C1 segment of cervical spinal cord (tissue), 14 donors: ENCODE measurements at places on chromosomes 13 and 19.
A peak's percentile ranks its signal among the peaks of the same experiment; 100 is the strongest.

DNA sequence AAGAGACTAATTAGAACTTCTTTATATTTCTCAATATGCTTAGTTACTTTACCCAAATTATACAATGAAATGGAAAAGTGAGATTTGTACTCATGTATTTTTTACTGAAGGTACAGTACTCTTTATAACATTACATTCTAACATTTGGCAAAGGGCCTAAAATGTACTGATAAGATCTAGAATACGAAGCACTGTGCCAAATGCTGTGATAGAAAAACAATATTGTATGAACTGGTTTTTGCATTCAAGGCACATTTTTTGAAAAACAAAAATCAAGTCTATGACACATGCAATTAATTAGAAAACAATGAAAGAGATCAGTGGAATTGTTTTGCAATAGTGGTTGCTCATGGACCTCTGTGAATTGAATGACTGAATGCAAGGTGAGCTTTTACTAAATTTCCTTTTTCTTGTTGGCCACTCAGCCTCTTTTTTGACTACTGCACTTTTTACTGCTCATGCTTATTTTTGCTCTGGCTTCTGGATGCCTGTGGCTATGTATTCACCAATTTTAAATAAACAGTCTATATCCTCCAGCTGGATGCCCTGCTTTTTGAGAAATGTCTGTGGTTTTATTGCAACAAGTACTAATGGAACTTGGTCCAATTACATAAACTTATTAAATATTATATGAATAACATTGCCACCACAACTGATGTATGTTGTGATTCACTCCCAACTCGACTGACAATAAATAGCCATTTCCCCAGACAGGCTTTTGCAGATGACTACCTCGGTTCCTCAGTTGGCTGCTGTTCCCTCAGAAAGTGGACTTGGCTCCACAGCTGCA, 41.4 kb upstream of the OBI1 start:
- no peak for DNase-seq

- DNase-seq, result no peak
Observed at GRCh38 chr19:31448221-31448657, 99.0 kb upstream of the TSHZ3 start.

- DNase-seq, result no peak
Observed at GRCh38 chr19:33767898-33768413, 28.7 kb upstream of the KCTD15 start.

- DNase-seq, result no peak
Observed at GRCh38 chr13:106755542-106755941, 187.6 kb upstream of the ARGLU1 start.

DNA sequence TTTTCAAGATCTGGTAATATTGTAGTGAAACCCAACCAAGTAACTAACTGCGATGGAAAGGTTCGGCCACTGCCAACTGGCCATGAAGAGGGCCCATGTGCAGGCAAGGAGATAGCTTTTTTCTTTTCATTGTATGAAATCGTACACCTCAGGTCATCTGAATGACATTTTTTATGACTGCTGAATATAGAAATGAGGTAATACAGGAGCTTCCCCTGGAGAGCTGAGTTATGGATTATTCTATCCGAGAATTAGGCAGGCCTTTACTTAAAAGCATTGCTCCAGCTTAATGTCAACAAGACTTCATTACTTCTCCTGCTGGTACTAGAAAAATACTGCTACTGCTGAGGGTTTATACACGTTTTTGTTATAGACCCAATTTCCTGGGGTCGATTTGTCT, 1215.6 kb downstream of the EFNB2 start:
- no peak for DNase-seq

DNA sequence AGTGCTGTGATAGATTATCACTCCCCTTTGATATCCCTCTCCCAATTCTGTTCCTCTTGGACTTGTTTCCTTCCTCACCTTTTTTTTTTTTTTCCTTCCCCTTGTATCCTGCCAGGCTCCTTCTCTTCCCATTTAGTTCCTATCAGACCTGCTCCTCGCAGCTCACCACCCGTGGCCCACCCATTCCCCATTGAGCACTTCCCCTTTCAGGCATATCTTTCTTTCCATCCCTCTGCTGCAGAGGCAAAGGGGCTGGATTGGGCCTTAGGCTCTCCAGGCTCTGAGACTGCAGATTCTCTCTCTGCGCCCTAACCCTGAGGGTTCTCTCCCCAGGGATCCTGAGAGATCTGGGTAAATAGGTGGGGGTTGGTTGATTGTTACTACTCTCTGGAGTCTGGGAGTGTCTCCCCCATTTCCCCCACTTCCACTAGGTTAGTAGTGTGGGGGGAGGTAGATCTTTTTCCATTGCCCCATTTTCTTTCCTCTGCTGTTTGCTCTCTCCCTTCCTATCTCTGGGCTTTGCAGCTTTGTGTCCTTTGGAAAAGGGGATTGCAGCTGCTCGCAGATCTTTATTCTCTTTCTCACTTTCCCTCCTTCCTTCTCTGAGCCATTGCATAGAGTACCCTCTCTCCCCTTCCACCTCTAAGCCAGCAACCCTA, 2.3 kb downstream of the ARHGAP35 start:
- DNase-seq, result no peak

GRCh38 chr13:94700051-94700535, 12.3 kb downstream of the SOX21 start:
- DNase-seq, result no peak

DNA sequence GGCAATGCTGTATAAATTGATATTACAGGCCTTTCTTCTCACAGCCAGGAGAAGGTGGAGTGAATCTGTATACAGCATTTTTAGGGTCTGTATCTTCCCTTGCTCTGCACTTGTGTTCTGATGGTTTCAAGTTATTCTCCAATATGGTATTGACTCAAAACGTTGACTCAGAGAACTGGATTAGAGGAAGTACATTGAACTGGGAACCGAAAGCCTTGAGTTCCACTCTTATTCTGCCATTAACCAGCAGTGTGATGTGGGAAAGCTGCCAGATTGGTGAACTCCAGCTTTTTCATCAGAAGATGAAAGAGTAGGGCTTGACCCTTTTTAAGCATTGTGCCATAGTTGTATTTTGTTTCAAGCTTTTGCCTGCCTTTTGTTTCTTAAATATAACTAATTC, 167.7 kb downstream of the SPRY2 start:
- no peak for DNase-seq

DNA sequence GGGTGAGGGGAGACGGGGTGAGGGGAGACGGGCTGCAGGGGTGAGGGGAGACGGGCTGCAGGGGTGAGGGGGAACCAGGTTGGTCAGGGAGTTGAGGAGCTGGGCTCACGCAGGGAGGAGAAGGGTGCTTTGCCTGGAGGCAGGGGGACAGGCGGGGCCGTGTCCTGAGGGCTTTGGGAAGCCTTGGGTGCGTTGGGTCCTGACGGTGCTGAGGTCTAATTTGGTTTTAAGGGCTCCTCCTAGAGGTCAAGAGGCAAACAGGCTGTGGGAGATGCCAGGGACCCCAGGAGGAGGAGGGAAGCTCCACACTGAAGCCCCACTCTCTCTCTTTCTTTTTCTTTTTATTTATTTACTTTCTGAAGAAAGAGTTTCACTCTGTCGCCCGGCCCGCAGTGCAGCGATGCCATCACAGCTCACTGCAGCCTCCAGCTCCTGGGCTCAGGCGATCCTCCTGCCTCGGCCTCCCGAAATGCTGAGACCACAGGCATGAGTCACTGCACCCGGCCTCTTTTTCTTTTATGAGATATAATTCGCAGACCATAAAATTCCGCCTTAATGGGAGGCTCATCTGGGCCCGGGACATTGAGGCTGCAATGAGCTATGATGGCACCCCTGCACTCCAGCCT, 9.3 kb upstream of the MISP start:
- DNase-seq, result no peak

DNA sequence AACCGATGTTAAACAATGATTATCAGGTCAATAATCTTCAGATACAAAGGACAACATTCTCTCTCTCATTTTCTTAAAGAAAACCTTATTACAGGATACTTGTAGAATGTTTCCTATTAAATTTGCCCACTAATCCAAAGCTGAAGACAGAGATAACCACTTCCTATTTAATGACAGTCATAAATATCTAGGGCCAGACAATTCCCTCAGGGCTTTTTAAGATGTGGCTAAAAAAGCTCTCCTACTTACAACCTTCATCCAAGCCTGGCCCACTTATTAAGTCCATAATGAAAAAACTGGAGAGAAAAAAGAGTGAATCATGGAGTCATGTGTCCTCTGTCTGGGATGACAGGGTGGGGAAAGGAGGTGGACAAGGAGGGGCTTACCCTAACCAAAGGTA, 235.9 kb downstream of the KLF12 start:
- DNase-seq, result no peak

- DNase-seq, result no peak
Observed at GRCh38 chr13:39676315-39676876, 20.9 kb downstream of the COG6 start.

- DNase-seq, result no peak
Observed at GRCh38 chr13:99980824-99981734, 505 bp upstream of the ZIC2 start.

DNA sequence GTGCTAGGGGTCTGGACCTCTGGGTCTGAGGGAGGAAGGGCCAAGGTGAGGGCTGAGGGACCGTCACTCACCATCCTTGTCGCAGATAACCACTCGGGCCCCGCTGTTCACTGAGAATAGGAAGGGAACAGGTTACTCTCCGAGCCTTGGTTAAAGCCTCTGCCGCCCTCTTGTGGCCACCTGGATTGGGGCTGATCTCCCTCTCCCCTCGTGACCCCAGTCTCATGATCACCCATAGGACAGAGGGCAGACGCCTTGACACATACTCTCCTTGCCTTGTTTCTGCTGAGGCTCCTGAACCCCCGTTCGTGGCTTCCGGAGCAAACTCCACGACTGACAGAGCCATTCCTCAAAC, 580 bp downstream of the HSD17B14 start:
- DNase-seq, result peak; percentile 89

- no peak for DNase-seq
Observed at GRCh38 chr19:48395499-48395898, 2.0 kb downstream of the GRIN2D start.

- no peak for DNase-seq
Observed at GRCh38 chr13:72920097-72920496, 138.2 kb downstream of the PIBF1 start.

DNA sequence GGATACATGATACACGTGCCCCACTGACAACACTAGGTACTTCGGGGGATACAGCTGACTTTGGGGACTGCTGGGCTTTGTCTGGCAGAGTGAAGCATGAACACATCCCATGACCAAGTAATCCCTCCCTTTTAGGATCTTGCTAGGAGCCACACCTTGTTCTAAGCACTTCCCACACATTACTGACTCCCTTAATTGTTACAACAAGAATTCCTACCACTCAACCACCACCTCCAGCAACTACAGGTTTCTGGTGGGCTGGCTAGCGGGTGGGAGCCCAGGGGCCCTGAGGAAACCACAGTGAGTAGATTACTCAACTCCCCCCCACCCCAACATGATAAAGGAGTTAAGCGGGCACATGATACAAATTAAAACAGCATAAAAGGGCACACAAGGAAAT, 7.2 kb upstream of the SLC35E1 start:
- no peak for DNase-seq

GRCh38 chr19:36198119-36198518, 16.3 kb downstream of the ZNF565 start:
- peak; percentile 40 for DNase-seq

- no peak for DNase-seq
Observed at GRCh38 chr13:37956536-37956935, 87.0 kb upstream of the TRPC4 start.

DNA sequence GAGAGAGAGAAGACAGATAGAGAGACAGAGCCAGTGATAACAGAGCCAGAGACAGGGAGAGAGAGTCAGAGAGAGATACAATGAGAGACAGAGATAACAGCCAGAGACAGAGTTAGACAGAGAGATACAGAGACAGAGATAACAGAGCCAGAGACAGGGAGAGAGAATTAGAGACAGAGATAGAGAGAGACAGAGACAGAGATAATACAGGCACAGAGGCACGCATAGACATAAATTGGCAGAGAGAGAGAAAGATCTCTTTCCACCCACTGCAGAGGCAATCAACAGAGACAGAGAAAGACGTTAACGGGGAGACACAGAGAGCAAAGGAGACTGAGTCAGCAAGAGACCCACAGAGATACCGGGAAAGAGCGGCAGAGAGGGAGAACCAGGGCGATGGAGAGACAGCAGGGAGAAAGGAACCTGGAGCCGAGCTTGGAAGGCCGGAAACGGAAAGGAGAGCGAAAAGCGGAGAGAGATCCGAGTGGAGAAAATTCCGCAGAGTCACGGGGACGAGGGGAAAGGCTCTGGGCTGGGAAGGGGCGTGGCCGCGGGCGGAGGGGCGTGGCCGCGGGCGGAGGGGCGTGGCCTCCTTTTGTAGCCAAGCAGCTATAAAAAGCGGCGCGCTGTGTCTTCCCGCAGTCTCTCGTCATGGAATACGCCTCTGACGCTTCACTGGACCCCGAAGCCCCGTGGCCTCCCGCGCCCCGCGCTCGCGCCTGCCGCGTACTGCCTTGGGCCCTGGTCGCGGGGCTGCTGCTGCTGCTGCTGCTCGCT, at the start of gene TNFSF9:
Gene TNFSF9 (plus strand): TSS at position 641 of the 777 bp plus-strand sequence. CDS start 11 bp downstream, at position 652.
- peak; percentile 90 for DNase-seq

DNA sequence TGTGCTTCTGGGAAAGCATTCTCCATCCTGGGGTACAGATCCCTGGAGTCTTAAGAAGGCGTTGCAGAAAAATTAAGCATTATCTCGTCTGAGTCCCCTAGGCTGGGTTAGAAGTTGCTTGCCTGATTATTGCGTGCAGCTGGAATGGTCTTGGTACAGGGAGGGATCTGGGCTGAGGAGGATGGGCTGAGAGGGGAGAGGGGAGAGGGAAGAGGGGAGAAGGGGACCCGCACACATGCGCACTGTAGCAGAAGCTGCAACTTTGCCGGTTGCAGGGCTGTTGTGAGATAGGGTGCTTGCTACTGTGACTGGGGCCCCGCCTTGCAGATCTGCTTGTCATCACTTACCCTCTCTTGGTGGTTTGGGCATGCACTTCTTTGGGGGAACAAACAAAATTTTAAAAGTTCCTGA, 316.8 kb downstream of the DLEU7 start:
- DNase-seq, result no peak

DNA sequence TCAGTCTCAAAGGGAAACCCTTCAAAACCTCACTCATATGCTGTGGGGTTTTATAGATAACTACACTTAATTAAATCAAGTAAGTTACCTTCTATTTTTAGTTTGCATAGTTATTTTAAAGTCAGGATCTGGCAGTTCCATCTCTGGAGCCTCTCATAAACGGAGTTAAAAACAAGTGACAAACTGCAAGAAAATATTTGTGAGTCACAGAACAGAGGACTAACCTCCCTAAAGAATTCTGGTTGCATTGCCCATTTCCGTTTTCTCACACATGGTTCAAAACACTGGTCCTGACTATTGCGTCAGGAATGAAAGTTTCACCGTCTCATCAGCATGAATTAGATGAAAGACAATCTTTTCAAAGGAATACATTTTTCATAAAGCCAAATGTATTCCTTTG, 10.6 kb downstream of the RXFP2 start:
- DNase-seq, result no peak

DNA sequence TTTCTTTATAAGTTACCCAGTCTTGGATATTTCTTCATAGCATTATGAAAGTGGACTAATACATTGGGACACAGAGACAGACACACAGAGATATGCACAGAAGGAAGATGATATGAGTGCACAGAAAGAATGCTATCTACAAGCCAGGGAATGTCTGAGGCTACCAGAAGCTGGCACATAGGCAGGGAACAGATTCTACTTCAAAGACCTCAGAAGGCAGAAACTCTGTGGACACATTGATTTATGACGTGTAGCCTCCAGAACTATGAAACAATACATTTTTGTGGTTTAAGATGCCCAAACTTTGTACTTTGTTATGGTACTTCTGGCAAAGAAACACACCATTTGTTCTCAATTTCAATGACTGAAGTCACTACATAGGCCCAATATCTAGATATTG, 556.7 kb downstream of the PCDH9 start:
- no peak for DNase-seq

- no peak for DNase-seq
Observed at GRCh38 chr13:94858856-94859255, 146.5 kb upstream of the SOX21 start.

GRCh38 chr13:77448689-77449088, 86.8 kb upstream of the SCEL start:
- no peak for DNase-seq
